Astrocyte of the spinal cord (primary cell): ENCODE measurements at places on chromosomes 13 and 19.
A peak's percentile ranks its signal among the peaks of the same experiment; 100 is the strongest.

DNA sequence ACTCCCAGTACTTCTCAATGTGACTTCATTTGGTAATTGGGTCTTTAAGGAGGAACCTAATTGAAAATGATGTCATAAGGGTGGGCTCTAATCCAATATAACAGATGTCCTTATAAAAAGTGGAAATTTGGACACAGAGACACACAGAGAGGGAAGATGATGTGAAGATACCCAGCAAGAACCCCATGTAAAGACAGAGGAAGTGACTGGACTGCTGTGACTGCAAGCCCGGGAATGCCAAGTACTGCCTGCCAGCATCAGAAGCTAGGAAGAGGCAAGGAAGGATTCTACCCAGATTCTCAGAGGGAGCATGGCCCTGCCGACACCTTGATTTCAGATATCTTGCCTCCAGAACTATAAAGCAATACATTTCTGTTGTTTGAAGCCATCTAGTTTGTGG, 239.3 kb downstream of the KCTD12 start:
- DNase-seq = no peak

DNA sequence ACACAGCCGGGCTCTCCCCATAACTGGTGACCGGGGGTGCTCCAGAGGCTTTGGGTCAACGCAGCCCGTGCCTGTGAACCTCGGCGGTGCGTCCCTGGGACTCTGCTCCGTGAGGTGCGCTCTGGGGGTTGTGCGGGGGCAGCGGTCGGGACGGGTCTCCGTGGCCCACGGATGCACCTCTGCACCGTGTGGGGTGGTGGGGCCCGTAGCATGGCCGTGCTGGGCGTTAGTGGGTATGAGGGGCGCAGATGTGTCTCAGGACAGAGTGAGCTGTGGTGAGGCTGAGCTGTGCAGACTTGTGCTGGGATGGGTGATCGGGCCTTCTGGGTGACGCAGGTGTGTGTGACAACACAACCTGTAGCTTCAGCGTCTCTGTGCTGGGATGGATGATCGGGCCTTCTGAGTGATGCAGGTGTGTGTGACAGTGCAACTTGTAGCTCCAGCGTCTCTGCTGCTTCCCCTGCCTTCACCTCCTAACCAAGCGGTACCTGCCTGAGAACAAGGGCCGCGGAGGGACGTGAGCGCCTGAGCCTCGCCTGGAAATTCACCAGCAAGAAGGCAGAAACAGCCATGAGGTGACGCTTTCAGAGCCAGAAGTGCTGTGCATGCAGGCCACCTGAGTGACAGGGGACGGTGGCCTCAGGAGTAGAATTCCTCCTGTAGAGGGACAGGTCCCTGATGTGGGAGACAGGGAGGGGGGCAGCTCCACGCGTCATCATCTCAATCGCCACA, 599 bp downstream of the ZNF331 start:
- no peak for DNase-seq

DNA sequence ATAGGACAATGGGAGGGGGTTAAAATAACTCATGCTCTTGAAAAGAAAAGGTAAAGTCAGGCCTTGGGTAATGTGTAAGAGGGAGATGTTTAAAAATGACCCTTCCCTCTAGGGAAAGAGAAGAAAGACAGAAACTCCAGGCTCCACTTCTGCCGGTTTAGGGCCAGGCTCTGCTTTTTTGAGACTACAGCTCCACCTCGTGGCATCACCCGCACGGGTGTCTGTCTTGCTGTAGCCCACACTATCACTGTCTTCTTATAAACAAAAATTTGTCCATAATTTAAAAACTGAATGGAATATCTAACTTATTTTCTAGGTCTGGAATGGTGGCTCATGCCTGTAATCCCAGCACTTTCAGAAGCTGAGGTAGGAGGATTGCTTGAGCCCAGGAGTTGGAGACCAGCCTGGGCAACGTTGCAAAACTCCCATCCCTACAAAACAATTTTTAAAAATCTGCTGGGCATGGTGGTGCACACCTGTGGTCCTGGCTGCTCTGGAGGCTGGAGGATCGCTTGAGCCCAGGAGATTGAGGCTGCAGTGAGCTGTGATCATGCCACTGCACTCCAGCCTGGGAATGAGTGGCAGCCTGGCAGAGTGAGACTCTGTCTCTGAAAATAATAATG, 65.1 kb upstream of the GTF3A start:
- peak; percentile 69 for DNase-seq

DNA sequence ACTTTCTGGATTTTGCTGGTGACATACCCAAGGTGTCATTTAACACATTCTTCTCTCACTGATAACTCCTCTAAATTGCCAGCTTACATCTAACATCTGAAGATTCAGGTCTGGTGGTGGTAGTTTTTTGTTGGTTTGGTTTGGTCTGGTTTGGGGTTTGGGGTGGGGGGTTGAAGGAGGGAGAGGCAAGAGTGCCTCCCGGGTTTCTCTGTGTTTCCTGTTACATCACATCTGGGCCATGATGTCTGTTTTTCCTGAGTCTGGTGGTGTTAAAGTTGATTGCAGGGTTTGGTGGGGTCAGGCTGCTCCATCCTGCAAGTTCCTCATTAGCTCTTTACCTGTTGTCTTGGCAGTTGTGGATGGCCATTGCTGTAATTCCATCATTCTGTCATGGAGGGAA, 155.8 kb upstream of the UBL3 start:
- DNase-seq = no peak

DNA sequence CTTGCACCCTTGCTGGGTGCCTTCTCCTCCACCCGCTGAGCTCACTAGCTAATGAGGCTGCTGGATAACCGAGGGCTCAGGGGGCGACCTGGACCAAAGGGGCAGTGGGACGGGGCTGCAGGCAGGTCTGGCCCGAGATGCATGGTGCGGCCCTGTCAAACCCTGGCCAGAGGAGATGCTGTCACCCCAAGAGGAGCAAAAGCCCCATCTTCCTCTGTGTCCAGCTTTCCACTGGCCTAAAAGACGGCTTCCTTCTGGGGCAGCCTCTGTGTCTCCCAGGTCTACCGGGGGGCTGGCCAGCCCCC, 261.8 kb downstream of the TBC1D4 start:
- no peak for DNase-seq

DNA sequence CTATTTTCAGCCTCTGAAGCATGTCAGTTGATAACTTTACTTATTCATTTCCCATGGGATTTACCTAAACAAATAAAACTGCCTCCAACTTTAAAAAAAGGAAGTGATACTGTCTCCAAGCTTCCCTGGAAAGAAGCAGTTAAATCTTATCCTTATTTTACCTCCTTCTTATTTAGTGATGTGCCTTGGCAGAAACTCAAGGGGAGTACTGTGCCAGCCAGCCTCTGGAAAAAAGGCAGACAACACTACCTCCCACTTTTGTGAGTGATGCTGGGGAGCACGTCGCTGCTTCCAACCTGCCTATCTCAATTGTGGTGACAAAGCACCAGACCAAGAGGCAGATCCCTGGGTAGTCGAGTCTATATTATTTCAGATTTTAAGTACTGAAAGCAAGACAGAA, 765.6 kb downstream of the DIAPH3 start:
- no peak for DNase-seq

DNA sequence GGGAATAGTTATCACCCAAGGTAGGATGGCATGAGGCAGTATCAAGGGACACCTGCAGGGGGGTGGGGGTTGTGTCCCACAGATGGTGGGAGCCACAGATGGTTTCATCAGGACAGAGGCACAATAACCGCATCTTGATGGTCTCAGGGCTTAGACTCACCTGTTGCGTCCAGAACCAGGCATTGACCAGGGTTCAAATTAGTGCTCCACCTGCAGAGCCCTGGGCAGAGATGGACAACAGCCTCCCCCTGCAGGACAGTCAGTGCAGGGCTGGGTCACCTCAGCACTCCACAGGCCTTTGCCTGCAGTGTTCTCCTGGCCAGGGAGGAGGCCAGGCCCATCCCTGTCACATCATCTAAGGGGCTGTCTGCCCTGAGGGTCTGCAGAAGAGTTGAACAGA, 14.5 kb upstream of the CEACAM1 start:
- DNase-seq = no peak

- no peak for DNase-seq
Observed at GRCh38 chr13:51996641-51997040, 14.6 kb downstream of the ATP7B start.

GRCh38 chr13:20825477-20825875, 51.7 kb upstream of the EEF1AKMT1 start:
- peak; percentile 74 for DNase-seq

GRCh38 chr13:31980830-31981229, 50.7 kb upstream of the FRY start:
- no peak for DNase-seq

GRCh38 chr13:75416327-75417011, 65.5 kb downstream of the TBC1D4 start:
- DNase-seq = no peak

DNA sequence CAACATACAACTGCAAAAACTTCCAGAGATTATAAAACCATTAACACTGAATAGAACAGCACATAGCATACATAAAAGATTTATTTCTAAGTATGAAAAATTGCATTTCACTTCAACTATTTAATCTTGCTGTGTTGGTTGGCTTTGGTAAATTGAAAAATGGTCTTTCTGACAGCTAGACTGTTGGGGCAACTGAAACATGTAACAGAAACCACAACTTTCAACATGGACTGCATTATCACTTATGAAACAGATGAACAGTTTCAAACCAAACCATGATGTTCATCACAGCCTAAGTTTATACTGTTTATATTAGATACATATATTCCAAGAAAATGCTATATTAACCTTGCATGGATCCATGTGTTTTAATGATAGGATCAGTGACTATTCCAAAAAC, 324.1 kb upstream of the PCDH9 start:
- no peak for DNase-seq

- no peak for DNase-seq
Observed at GRCh38 chr13:112103961-112104880, 37.3 kb downstream of the SOX1 start.

DNA sequence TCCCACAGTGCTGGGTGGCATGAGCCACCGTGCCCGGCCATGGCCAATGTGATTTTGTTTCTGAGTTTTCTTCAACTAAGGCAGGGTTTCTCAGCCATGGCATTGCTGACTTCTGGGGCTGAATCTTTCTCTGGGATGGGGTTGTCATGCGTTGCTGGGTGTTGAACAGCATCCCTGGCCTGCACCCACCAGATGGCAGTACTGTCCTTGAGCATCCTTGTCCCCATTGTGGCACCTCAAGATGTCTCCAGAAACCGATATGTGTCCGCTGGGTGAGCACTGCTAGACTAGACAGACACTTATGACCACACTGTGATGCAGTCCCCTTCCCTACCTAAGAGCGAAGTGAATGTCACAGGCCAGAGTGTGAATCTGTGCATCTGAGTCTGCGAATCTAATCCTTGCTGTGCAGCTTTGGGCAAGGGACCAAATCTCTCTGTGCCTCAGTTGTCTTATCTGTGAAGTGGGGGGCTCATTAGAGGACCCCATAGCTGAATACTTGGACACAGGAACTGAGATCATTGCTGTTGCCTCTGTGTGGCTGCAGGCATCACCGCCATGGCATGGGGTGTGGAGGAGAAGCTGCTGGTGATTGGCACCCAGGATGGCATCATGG, 50.3 kb upstream of the SIN3B start:
- peak; percentile 55 for DNase-seq

GRCh38 chr13:25874907-25875306, 176.9 kb downstream of the SHISA2 start:
- DNase-seq = no peak

GRCh38 chr19:41925208-41926003, 2.8 kb downstream of the ERFL start:
- no peak for DNase-seq

DNA sequence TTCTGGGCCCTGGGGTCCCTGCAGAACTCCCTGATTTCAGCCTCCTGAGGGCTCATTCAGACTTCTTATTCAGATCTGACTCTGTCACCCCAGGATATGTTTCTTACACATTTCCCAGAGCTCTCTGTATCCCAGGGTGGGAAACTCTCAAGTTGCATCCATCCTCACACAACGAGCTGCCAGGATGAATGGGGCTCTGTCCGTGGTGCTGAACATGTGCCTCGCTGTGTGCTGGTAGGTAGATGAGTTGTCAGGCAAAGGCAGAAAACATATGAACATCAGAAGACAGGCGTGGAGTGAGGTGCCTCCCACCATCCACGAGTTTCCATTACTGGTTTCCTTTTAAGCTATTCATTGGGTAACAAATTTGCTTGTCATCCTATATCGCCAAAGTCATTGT, 11.4 kb upstream of the IGFL1 start:
- peak; percentile 29 for DNase-seq

DNA sequence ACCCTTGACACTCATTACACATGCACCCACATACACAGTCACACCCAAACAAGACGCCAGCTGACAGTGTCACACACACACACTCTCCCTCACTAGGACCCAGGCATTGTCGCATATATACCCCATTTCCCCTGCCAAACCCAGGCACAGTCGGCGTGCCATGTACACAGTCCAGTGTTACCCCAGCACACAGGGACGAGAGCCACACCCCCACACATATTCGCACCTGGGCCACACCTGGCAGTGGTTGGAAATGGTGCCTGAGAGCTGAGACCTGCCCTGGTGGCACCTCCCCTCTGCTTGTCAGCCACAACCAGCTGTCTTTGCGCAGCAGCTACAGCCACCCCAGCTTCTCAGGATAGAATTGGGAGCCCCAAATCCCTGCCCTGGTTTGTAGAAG, 9.0 kb downstream of the NFIX start:
- no peak for DNase-seq

GRCh38 chr19:27672309-27673047, 1540.5 kb downstream of the UQCRFS1 start:
- DNase-seq = no peak
